ENCODE measurements at places on chromosomes 6 and 20.

- DNase-seq = no peak
Measured at GRCh38 chr20:56630506-56631317, 1.6 kb downstream of the TFAP2C start.

GRCh38 chr6:96089173-96089572 lies 73.4 kb downstream of the FUT9 start:
- DNase-seq = no peak

DNA sequence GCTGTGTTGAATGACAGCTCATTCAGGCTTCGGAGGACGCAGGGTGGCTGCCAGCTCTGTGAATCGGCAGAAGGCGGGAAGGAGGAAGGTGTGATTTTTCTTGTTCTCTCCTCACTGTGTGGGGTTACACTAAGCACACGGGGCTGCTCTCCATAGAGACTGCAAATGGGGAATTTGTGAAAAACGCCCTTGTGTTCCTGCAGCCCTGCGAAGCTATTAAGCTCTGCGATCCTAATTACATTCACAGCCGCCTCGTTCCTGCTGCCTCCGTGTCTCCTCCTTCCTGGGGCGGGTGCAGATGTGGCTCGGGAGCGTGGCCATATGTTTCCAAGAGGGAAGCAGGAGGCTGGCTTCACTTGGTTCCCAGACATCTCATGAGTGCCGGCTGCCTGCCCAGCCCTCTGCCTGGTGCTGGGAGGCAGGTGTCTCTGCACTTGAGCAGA lies 124.0 kb downstream of the TOX2 start:
- DNase-seq = no peak

GRCh38 chr6:157830354-157831017 lies 7.4 kb downstream of the SNX9 start:
- DNase-seq = no peak

- DNase-seq = no peak
Measured at GRCh38 chr6:110731898-110732297, 83.4 kb downstream of the CDK19 start.

DNA sequence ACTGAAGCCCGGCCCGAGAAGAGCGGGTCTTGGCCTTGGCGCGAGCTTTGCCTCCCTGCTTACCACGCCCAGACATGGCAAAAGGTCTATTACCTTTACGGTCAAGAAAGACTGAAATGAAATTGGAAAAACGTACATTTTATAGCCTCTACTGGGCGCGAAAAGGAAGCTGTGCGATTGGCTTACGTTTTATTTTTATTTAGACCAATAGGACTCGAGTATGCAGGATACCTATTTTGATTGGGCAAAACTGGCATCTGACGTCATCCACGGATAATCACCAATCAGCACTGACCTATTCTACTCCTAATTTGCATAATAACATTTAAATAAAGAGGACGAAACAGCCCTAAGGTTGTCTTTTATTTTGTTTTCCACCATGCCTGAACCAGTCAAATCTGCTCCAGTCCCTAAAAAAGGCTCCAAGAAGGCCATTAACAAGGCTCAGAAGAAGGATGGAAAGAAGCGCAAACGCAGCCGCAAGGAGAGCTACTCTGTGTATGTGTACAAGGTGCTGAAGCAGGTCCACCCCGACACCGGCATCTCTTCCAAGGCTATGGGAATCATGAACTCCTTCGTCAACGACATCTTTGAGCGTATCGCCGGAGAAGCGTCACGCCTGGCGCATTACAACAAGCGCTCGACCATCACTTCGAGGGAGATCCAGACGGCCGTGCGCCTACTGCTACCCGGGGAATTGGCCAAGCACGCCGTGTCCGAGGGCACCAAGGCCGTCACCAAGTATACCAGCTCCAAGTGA lies 97.4 kb downstream of the OR2B2 start:
- DNase-seq = peak; percentile 96

DNA sequence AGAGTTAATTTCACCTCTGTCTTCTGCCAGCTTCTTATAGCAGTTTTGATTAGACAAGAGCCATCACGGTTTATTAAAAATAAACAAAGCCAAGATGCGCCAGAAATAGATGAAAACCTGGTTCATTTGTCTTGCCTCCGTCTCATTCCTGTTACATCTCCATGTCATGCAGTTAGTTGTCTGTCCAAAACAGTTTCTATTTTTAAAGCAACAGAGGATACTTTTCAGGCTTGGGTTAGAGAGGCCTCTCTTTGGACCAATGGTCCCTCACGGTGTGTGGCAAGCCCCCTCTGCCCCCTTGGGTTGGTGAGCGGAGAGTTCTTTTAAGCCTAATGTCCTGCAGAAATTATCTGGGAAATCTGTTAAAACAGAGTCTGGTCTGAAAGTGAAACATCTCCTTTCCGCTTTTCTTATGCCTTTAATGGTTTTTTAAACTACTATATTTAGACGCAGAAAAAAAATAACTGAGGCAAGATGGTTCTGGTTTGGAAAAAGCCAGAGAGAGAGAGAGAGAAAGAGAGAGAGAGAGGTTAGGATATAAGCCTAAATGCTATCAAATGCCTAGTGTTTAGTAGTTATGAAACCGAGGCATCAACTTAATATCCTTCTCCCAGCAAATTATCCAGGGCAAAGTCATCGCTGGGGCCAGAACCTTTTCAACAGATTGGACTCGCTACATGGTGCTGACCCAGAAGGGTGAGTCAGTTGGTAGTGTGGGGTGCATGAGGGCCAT lies 64.5 kb downstream of the ZDHHC14 start:
- no peak for DNase-seq

DNA sequence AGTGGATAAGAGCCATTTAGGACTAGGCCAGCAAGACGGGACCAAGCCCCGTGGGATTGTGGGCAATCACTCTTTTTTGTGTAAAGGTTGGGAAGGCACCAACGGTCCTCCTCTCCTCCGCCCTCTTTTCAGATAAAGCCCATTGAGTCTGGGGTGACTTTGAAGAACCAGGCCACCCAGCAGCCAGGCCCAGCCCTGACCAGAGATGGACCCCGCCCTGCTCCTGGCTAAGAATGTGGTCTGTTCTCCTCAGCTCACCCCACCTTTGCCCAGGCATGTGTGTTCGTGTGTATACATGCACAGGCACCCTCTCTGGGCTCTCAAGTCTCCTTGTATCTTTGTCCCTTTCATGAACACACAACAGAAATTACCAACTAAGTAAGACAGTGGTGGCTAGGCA lies 9.1 kb downstream of the SDC4 start:
- no peak for DNase-seq

DNA sequence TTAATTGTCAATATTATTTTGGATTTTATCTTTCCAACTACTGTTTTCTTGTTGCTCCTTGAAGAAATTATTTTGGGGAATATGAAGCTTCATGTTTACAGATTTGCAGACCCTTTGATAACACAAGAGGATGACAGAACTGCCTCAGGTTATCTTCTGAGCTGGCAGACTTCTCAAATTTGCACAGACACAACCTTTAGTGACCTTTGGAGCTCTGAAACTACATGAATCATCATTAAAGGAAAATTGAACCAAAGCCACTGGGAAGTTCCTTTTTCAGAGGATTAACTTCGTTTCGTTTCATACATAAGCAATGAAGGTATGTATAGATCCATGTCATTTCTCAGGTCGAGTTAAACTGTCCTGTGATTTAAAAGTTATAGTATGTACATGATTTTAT lies 85.9 kb downstream of the FBXO5 start:
- DNase-seq = no peak

DNA sequence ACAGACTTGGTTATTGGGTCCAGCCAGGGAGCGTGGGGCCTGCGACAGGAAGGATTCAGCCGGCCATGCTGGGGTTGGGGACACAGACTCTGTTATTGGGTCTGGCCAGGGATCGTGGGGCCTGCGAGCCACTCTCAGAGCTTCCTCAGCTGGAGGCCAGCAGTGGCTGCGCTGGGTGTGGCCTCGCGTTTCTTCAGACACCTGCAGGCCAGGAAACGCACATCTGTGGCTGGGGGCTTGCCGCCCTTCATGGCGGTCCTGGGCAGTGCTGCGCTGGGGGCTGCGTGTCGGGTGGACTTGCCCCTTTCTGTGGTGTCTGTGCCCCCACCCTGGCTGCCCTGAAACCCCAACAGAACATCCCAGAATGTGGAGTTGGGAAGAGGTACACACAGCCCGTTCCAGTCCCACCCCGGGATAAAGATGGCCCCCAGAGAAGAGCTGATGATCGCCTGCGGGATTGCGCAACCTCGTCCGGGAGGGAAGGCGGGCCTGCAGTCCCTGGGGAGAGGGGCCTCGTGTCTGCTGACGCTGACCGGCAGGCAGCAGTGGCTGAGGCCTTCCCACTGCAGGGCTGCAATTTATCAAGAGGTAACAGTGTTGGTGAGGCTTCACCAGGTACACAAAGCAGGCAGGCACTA lies 16.9 kb upstream of the MTG2 start:
- DNase-seq = no peak

- DNase-seq = no peak
Measured at GRCh38 chr6:120622127-120622631, 712.1 kb downstream of the TBC1D32 start.

GRCh38 chr6:149887343-149887742 lies 10.6 kb downstream of the RAET1E start:
- DNase-seq = no peak

DNA sequence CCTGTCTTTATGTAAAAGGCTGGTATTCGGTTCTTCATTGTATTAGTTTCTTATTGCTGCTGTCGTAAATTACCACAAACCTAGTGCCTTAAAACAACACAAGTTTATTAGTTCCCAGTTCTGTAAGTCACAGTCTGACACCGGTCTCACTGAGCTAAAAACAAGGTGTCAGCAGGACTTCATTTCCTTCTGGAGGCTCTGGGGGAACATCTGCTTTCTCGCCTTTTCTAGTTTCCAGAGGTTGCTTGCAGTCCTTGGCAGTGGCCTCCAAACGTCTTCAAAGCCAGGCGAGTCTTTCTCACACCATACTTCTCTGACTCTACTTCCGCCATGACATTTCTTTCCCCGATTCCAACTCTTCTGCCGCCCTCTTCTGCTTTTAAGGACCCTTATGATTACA lies 43.0 kb upstream of the ZFAND3 start:
- DNase-seq = no peak

DNA sequence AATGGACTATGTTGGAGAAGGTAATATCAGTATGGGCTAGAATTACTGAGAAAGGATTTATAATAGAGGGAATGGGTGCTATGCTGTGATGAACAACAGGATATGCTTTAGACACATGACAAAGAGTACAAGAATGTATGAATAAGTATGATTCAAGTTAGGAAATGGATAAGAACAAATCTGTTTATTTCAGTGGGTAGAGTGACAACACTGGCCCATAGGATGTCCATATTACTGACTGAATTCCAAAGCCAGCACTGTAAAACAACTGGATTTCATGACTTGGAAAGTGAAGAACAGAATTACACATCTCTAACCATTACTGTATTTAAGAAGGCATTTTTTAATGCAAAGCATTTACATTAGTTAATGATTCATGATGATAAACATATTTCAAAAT lies 35.9 kb downstream of the EPM2A start:
- DNase-seq = no peak

DNA sequence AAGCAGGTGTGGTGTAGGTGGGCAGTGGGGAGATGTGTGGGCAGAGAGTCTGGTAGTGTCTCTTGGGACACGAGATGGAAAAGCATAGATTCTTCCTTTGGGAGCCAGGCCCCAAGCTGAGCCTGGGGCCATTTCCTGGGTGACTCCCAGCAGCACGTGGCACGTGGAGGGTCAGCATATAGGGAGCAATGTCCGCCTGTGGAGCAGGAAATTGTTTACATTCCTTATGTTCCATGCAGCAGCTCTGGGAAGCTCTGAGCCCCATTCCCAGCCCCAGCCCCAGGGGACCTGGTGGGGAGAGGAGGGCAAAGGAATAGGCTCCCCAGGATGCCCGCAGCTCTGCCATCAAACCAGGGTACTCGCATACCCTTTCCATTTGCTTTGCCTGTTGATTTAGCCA lies 57.6 kb downstream of the DAAM2 start:
- peak; percentile 64 for DNase-seq

DNA sequence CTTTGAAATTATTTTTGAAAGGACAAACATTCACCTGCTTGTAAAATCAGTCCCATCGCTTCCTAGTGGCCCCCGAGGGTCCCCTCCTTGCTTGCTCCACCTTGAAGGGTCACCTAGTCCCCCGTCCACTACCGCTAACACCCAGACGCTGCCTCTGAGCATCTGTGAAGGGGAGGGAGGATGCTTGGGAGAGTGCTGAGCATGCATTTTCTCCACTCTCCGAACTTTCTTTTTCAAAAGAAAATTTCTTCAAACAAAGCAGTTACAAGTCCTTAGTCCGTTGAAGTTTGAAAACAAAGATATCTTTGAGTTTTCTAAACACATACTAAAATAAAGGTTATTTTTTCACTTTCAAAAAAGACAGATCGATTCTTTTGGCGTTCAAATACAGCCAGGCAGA lies 224.3 kb upstream of the ARID1B start:
- no peak for DNase-seq

GRCh38 chr6:166908811-166909210 lies 47.5 kb downstream of the RNASET2 start:
- no peak for DNase-seq

GRCh38 chr6:6736791-6737654 lies 148.5 kb downstream of the LY86 start:
- no peak for DNase-seq

DNA sequence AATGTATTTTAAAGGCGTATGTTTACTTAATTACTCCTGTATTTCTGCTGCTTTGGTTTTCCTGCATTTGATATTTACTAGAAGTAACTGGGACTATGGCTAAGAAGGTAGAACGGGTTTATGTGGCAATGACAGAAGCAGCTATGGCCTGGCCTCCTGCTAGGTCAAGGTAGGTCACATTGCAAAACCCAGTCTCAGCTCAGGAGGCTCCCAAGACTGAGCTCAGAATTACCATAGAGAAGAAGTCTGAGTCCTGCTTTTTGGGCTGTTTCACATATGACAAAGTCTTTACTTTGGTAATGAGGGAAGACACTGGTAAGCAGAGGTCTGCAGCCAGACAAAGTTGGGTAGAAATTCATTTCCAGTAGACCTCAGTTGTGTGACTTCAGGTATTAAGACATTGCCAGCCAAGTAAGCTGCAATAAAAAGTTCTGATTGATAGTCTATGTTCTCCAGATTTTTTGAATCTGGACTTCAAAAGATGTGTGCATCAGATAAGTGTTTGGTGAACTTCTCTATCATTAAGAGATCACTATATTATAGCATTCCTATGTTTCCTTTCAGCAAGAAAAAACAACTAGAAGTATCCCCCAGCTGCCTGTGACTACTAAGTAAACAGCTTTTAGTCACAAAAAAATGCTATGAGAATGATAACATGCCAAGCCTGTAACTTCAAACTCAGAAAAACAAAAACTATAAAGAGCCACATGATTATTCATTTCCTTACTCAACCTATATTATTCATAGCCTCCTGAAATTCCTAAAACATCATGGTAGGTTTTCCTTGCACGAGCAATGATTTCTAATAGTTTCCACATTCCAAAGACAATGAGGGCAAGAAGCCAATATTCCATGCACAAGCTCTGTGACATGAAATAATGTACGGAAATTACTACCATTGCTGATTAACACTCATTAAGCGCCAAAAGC lies 312.3 kb downstream of the HAO1 start:
- DNase-seq = no peak

DNA sequence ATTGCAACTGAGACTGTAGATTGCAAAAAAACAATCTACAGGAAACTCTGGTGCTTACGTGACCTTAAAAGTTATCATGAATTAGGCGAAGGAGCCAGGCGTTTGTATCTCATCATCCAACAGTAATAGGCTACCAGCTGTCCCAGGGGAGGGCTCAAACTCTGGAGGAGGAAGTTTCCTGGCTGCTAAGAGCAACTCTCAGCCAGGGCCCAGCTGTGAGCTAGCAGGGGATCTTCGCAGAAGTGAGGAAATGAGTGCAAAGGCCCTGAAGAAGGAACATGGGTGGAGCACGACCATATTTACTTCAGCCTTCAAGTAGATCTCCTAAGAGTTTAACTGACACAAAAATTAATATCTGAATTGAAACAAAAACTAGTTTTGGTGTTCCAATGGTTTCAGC lies 686.9 kb upstream of the MAP3K7 start:
- no peak for DNase-seq

- DNase-seq = peak; percentile 13
Measured at GRCh38 chr6:52457096-52457495, 37.0 kb downstream of the EFHC1 start.

Measured in COLO829 (cell line).